ENCODE measurements at places on chromosomes 2 and 18. TPM values are rescaled to one million over a fixed set of nuclear protein-coding genes. Genes with fewer than 3 reads are reported as not detected.

DNA sequence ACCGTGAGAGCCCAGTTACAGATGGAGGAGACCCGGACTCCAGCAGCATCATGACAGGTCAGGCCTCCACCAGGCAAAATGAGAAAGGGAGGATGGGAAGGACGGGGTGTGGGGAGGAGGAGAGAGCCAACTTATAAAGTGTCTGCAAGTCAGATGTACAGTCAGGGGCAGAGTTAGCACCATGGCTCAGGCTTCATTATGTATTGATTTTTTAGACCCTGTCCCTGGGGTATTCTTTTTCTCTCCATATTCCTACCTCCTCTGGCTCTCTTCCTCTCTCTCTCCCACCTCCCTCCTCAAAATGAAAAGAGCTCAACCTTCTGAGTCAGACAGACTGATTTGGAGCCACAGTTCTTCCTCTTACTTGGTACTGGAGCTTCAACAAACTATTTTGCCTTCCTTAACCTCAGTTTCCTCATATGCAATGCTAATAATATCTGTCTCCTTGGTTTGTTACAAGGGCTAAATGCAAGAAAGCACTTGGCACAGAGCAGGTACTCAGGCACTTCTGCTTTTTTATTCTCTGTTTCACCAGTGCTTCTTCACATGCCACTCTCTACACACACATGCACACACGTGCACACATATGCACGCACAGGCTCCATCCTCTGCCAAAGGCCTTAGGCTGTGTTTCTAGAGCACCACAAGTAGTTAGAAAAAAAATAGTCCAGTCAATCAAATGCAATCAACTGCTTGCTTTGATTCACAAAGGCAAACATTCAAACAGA is 92.3 kb upstream of the PKDCC start:
- no peak for DNase-seq

Gene TGOLN2
- total RNA-seq: 62.5 TPM

GRCh38 chr18:28176948-28177827 is at the start of gene CDH2:
Gene CDH2, minus strand, starts transcription at chr18:28177130. Its CDS starts 108 bp downstream, at chr18:28177022.
- no peak for DNase-seq

- no peak for DNase-seq
Observed at GRCh38 chr2:26457695-26458364, 20.1 kb downstream of the OTOF start.

- DNase-seq: no peak
Observed at GRCh38 chr2:97993926-97994325, 1.8 kb downstream of the TMEM131 start.

Gene TRIB2
- total RNA-seq: 34.2 TPM

DNA sequence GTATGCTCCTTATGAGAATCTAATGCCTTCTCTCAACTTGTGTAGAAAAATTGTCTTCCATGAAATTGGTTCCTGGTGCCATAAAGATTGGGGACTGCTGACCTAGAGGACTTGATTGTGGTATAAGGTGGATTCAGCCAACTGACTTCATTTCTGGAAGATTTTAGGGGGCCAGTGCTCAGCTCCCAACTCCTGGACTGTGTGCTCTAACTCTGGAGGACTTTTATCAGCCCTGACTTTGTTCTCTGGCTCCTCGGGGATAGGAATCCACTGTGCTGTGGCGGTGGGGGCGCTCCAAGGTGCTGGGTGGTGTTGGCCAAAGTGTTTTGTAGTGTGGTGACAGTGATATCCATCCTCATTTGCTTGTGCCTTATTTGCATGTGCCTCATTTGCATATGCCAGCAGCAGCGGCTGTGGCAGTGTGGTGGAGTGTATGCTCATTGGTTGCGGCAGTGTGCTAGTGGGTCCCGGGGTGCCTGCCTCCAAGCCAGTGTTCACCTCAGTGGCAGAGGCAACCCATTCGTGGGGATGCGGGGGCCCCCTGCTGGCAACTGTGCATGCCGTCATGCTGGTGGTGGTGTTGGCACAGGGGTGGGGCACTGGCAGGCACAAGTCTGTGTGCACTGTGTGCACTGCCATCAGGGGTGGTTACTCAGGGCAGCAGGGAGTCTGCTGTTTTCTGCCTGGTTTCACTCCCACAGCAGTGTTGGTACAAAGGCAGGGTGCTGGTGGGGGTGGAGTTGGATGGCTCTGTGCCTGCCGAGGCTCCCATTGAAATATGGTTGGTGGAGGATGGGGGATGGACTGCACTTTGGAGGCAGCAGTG is 19.6 kb downstream of the EHBP1 start:
- no peak for DNase-seq

Gene MAPK4
- 4.8 TPM for total RNA-seq

DNA sequence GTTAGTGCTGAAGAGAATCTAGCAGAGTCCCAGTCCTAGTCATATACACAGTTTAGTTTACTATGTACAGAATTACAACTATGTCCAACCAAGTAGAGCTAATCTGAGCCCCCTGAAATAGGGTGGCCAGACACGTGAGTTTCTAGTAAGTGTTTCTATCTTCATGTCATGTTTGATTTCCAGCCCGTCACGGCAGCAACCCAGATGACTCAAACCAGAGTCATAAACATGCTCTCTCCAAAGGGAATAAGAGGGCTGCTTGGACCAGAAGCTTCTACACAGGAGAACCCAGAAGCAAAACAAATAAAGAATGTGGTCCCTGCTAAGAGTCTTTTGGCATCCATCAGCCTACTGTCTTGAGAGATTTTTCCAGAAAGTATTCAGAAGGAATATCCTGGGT is 64.9 kb upstream of the WIPF1 start:
- no peak for DNase-seq

DNA sequence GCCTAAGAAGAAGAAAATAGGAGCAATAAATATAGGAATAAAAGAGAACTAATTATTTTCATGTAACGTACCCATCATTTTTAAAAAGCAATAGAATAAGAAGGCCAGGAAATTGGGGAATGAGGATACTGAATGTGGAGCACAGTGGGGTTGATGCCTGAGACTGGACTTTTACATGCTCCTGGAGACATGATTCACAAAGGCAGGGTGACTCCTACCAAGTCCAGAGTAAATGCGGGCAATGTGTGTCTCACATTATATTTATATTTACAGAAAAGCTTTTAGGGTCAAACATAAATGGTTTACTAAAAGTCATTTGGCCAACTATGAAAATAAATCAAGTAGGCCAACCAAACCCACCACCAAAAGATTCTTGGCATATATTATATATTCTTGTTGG is 87.9 kb upstream of the COL5A2 start:
- no peak for DNase-seq

Gene FLACC1
- total RNA-seq: 0.80 TPM

Gene TCF7L1
- total RNA-seq: 1.1 TPM

DNA sequence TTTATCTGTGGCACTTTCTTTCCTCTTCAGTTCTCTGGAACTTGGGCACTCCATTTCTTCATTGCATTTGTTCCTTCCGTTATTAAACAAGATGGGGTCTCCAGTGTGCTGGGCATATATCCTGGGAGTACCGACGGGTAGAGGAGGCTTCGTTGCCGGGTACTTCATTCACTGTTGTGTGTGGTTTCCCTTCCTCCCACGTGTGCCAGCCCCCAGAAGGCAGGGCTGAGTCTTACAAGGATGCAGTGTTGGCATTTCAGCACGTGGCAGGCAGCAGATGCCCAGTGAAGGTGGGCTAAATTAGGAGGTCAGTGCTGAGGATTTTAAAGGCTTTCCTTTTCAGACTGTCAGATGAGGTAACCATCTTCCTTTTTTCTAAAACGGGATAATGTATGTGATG is 58.6 kb downstream of the MGAT5 start:
- no peak for DNase-seq

DNA sequence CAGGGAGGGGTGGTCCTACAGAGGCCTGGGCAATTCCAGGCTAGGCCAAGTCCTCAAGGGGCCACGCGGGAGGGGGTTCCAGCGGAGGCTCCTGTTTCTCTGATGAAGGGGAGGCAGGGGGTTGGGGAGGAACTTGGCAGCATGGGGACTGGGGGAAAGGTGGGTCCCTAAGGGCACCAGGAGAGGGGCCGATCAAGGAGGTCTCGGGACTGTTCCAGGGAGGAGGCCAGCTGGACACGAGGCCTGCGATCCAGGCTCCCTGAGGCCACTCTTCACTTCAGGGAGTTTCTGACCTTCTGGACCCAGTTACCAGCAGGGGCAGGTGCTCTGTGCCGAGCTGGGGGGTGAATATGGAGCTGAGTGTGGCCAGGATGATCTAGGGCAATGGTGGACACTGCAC is 71.5 kb downstream of the ASB1 start:
- DNase-seq: no peak
